ENCODE measurements at places on chromosomes 2 and 18.
A peak's percentile ranks its signal among the peaks of the same experiment; 100 is the strongest.

- no peak for DNase-seq
These were observed 62.1 kb downstream of the RMDN2 start for GRCh38 chr2:37987098-37987775.

DNA sequence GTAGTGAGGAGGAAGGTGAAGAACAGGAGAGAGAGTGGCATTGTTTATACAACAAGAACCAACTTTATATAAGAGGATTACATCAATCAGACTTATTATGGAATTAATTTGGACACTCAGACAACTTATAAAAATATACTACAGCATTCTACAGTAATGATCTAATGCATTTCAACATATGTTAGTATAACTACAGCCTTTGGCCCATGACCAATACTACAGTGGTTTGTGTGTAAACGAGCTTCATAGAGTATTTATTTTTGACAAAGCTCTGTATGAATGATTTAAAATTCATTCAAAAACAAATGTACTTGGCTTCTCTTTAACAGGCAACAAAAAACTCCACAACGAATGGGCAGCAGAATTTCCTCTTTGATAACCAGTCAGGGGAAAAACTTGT is 72.8 kb downstream of the ZNF521 start:
- peak; percentile 56 for DNase-seq

GRCh38 chr2:9422321-9423099 is 818 bp downstream of the ITGB1BP1 start:
- no peak for DNase-seq

DNA sequence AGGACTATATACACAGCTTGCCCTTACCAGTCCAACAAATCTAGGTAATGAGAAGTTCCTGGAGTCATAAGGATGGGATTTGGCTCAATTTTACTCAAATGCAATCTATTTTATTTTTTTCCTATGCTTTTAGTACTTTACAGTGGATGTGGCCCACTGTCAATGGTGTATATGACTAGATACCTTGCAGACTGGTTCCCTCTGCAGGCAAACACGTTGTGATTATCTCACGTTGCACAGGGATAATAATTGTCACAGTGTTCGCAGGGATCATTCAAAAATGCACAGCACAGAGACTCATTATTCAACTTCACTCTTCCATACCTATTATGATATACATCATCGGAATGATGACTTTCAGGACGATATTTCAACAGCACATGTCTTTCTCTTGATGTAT is 359.7 kb downstream of the MBD2 start:
- DNase-seq = no peak

GRCh38 chr2:83650161-83650560 is 808.9 kb downstream of the SUCLG1 start:
- DNase-seq = no peak

DNA sequence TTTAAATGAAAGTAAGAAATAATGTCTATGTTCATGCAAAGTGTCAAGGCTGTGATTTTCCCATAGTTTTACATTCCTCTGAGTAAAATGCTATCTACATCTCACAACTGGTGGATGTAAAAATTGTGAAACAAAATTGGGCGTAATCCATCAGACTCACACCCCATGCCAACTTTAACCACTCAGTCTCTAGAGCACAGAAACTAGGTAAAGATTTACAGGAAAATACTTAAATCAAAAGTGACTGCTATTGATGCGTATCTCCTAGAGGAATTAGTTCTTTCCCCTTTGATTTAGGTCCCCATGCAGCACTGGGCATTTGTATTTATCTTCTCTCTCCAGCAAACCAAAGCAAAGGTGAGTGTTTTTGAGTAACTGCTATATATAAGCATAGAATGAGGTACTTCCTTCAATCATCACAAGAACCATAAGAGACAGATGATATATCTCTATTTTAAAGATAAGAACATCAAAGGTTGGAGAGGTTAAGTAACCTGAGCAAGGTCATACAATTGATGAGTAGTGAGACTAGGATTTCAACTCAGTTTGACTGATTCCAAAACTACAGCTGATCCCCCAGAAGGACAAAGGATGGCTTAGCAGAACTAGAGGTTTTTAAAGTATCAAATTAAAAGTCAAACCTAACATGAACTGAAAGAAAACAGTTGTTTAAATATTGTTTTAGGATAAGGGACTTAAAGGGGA is 594.0 kb upstream of the ACVR2A start:
- no peak for DNase-seq

- no peak for DNase-seq
These were observed 1802.0 kb downstream of the SUCLG1 start for GRCh38 chr2:82657106-82657505.

DNA sequence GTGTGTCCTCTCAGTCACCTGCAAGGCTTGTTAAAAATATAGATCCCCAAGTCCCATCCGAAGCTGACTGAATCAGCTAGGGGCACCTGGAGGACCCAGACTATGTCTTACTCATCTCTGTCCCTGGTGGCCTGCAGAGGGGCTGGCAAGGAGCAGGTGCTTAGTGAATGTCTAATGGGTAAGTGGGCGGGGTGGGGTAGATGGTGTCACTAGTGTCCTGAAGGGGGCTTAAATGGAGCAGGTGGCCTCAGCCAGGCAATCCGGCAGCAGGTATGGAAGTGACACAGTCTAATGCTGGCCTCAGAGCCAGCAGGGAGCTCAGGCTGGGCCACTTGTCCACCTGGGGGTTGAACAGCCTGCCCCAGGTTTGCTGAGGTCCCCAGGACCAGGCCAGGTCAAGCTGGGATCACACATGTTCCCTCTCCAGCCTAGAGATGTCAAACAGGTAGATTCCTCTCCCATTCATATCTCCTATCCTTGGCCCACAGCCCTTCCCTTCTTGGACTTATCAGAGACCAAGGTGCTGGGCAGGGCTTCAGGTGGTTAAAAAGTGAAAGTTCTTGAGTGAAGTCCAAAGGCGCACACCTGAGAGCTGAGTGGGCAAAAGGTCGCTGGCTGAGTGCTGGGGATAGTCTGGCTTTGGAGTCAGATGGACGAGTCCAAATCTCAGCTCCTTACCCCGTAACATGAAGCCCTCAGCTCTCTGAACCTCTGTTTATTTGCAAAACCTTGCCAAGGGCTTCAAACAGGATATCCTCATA is 1.7 kb downstream of the STEAP3 start:
- DNase-seq = no peak

DNA sequence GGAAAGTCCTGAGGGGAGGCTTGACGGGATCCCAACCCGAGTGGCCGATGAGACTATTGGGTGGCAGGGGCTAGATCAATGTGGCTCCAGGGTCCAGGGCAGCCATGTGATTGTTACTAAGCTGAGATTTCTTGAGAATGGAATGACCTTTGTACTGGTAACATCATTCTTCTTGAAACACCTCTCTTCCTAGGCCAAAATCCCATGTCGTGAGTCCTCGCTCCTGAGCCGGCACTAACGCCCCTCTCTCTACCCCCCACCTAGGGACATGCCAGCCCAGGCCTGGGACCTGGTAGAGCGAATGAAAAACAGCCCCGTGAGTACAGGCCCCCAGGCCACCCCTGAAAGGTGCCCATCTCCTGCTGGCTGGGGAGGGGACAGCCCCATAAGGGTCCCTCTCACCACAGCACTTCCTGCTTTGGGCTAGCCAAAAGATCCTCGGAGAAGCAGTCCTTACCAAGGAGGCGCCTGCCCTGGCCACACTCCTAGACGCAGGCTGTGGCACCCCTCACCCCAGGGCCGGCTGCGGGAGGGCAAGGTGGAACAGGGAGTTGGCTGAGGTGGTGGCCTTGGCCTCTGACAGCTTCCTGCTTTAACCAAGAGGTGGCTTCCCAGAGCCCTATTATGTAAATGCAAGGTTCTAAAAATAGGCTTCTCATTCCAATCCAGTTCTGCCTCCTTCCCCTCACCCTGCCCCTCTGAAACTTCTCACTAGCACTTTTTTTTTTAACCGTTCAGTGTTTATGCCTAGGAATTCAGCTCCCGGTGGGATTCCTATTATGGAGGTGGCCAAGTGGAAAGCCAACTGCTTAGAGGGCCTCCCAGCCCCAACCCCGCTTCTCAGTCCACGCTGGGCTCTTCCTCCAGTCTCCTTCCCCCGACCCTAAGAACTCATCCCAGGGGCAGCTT is 126.6 kb upstream of the PPP1CB start:
- no peak for DNase-seq

DNA sequence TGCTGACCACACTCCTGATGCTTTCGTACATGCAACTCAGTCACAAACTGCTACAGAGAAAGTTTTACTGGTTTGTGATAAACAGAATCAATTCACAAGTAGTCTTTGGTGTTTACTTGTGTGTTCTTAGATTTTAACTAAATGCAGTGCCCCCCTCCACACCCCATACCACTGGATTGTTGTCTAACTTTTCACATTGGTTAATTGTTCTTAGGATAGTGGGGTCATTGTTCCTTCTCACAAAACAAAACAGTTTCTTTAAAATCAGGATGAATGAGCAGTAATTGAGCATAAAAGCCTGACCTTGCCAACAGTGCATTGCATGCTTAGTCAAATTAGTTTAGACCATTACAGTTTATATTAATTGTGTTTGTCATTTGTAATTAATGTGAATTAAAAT is 14.1 kb upstream of the PNPT1 start:
- DNase-seq = no peak

DNA sequence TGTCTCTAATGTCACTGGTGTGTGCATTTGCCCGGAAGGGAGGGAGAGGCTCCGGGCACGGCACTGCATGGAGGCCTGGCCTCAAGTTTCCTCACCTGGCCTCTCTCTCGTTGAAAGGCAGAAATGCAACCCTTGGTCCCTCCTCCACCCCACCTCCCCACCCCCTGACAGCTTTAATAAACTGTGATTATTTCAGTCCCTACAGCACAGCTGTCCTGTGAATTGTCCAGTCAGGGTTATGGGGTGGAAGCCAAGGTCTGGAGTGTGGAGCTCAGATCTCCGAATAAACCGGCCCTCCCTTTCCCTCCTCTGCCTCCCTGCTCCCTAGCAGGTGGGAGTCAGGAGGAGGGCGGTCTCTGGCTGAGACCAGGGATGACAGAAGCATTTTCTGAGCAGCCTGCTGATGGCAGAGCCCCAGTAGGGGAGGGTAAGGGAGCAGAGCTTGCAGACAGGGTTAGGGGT is 199.2 kb upstream of the SMAD2 start:
- no peak for DNase-seq

GRCh38 chr18:54812885-54813284 is 15.4 kb upstream of the RAB27B start:
- no peak for DNase-seq

DNA sequence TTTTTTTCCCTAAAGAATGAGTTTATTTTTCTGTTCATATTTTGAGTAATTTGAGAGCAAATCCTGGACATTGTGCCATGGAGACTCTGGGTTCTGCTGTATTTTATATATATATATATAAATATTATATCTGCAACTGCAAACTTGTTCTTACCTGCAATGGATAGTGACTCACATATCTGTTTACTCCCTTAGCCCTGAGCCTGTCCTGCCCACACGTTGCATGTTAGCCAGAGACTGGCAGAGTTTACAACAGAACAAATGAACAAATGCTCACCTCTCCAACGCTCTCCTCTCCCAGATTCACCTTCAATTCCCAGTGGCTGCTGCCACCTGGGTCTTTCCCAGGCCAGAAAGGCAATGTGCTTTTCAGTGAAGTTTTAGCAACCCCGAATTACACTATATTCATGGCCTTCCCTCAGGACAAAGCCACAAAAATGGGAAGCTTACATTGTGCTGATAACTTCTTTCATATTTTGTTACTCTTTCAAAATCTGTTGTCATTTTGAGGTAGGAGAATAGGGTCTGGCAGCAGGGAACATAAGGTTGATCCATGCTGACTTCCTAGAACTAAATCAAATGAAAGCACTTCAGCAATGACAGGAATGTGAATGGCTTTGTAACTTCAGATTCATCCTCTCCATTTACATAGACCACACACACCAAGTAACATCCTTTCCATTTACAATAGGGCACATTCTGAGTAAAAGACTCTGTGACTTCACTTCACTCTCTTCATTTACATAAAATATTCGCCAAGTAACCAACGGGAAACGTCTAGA is 105.4 kb upstream of the FAM110C start:
- DNase-seq = no peak

DNA sequence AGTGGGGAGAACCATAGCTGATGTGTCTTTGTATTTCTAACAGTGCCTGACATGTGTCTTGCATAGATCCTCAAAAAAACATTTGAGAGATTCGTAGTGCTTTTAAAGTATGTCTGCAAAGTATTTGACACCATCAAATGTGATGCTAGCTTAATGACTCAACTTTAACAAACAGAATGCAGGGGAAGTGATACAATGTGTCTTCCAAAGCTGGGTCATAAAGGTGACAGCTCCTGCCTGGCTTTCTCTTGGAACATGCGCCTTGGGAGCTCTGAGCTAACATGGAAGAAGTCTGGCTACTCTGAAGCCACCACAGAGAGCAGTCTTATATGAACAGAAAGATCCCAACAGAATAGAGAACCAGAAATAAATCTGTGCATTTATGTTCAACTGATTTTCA is 78.2 kb downstream of the C1D start:
- no peak for DNase-seq

- no peak for DNase-seq
These were observed 164.4 kb downstream of the ETAA1 start for GRCh38 chr2:67561457-67561965.

GRCh38 chr2:71937396-71937795 is 210.3 kb downstream of the CYP26B1 start:
- DNase-seq = no peak

- DNase-seq = no peak
These were observed 87.1 kb downstream of the GPR39 start for GRCh38 chr2:132503701-132504100.

GRCh38 chr2:172931918-172932520 is 143.6 kb upstream of the MAP3K20 start:
- peak; percentile 26 for DNase-seq

DNA sequence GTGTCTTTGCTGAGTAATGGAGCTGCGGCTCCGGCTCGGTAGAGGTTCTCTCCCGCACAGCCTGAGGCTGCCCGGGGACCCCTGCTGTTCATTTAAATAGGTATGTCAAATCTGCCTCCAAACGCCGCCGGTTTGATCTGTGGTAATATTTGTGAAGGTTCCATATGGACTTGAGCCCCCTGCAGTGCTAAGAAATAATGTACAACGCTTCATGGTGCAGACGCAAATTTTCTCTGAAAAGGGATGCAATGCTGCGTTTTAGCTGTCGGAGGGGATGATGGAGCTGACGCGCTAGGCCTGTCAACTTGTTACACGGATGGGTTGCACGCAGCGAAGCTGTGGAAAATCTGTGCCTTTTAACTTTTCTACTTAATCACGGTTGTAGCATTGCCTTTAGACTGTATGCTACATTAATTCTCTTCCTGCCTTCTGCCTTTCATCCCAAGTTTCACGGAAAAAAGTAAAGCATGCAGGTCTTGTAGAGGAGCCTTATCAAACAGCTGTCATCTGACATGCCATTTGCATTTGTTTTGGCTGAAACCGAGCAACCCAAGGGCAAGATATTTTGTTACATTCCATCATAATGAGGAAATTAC is 43.2 kb downstream of the MRPS9 start:
- DNase-seq = no peak

DNA sequence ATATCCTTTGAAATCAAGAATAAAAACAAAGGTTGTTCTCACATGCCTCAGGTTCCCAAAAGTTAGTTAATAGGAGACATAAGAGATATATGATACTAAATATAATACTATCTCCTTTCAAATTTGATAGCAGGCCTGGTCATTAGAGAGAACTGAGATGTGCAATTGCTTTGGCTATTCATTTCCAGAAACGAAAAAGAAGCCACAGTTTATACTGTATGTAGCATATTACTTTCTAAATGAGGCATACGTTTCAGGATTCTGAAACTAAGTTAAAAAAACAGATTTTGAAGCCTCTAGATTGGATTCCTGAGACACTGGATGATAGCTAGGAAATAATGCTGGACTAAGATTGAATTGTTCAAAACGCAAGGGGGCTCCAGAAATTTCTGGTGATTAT is 7.1 kb downstream of the PPP1R1C start:
- DNase-seq = no peak

- no peak for DNase-seq
These were observed 17.0 kb downstream of the SLC20A1 start for GRCh38 chr2:112662704-112663103.

Measured in fibroblast of skin of left quadriceps (primary cell).